ENCODE measurements at places on chromosomes 1 and 21.

DNA sequence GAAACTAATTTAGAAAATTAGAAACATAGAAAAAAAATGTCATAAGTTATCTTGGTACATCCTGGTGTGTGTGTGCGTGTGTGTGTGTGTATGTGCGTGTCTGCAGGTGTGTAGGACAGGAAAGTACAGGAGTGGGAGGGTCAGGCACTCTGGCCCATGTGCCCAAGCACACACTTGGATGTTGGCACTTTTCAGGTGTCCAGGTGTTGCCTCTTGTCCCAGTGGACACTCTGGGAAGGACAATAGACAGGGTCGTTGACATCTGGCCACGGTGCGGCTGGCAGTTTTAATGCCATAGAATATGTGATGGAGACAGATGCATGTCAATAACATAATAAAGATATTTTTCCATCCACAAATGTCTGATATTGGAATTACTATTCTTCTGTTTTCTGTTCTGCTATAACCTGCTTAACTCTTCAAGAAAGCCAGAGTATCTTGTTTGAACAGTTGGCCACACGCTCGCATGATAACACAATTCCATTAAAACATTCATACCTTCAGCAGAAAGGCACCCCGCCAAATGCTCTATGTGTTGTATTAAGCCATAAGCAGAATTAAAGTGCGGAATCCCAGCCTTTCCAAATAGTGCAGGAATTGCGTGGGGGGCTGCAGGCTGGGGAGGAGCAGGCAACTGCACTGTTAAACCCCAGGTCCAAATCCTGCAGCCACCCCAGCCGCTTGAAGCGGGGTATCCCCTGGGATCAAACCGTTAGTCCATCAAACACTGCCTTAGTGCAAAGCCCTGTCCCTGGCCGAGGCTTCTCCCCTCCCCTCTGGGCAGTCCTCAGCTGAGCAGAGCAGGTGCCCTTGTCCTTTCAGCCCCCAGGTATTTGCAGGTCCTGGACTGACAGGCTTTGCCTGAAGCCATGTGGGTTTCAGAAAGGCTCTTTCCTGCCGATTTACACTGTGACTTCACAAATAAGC is 390.0 kb downstream of the CAMTA1 start:
- no peak for DNase-seq

- DNase-seq, result no peak
Measured at GRCh38 chr1:37020653-37021277, 13.6 kb downstream of the GRIK3 start.

DNA sequence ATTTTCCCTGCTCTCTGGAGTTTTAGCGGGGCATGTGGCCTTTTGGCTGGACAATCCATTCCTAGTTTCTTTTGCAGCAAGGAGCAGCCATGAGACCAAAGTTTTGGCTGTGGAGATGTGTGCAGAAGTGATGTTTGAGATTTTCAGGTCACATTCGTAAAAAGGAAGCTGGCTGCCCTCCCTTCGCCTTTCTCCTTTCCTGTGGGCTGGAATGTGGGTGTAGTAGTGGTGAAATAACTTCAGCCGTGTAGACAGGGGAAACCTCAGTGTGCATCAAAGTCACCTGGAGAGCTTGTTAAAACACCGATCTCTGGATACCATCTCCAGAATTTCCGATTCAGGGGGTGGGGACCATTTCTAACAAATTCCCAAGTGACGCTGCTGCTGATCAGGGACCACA is 5.3 kb upstream of the GPR88 start:
- no peak for DNase-seq

GRCh38 chr1:243580072-243580471 is 270.0 kb downstream of the AKT3 start:
- DNase-seq, result no peak

- no peak for DNase-seq
Measured at GRCh38 chr1:19786988-19787423, 12.7 kb downstream of the TMCO4 start.

- DNase-seq, result no peak
Measured at GRCh38 chr1:86861424-86861823, 52.5 kb downstream of the SELENOF start.
